Activated CD4-positive, alpha-beta T cell treated with anti-CD3 and anti-CD28 coated beads, Interleukin-10, Interleukin-2, amounts not matched to agents 100 ng/mL and 50 ng/mL, durations not matched to agents 16 hours and 8 hours (primary cell): ENCODE measurements at places on chromosomes 1 and 21.
A peak's percentile ranks its signal among the peaks of the same experiment; 100 is the strongest.

- no peak for DNase-seq
These were observed 19.5 kb downstream of the ZNF695 start for GRCh38 chr1:246988316-246988715.

DNA sequence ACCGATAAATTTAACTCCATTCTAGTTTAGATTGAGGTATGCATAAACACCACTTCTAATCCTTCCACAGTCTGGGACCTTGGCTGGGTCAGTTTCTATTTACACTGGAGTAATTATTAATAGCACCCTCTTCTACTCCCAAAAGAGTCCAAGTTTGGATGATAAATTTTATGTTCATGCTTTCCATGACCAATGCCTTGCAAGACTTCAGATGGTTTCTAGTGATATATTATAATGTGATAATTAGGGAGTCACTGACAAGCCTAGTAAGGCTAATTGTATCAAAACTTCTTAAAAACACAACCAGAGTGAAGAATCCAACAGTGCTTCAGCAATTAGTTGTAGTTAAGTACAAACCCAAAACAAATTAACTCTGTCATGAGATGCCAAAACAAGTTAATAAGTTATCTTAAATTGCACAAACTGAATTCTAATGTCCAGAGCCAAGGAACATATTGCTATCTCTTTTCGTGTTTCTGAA, 489.6 kb downstream of the TTLL7 start:
- DNase-seq, result no peak

DNA sequence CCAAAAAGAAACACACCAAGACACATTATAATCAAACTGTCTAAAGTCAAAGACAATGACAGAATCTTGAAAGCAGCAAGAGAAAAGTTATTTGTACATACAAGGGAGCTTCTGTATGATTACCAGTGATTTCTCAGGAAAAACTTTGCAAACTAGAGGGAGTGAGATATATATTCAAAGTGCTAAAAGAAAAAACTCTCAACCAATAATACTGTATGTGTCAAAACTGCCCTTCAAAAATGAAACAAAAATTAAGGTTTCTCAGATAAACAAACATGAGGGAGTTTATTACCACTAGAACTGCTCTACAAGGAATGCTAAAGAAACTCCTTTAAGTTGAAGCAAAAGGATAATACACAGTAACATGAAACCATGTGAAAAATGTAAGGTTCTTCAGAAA, 79.4 kb downstream of the LBR start:
- DNase-seq, result no peak

DNA sequence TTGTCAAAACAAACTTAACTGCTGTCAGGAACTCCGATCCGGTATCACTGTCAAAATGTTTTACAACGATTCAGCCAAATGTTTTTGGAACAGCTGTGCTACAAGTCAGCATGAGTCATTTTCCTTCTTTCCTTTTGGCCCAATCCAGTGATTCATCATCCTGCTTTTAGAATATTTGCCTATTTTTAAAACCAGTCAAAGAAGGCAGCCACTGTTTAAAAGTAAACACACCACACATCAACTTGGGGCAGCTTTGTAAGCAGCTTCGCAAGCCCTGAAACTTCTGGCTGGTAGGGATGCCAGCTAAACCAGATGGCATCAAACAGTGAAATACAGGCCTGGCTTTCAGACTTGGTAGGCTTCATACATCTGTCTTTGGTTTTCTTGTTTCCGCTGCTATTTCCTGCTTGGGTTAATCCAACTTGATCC, 14.9 kb downstream of the MAP3K7CL start:
- peak; percentile 29 for DNase-seq

DNA sequence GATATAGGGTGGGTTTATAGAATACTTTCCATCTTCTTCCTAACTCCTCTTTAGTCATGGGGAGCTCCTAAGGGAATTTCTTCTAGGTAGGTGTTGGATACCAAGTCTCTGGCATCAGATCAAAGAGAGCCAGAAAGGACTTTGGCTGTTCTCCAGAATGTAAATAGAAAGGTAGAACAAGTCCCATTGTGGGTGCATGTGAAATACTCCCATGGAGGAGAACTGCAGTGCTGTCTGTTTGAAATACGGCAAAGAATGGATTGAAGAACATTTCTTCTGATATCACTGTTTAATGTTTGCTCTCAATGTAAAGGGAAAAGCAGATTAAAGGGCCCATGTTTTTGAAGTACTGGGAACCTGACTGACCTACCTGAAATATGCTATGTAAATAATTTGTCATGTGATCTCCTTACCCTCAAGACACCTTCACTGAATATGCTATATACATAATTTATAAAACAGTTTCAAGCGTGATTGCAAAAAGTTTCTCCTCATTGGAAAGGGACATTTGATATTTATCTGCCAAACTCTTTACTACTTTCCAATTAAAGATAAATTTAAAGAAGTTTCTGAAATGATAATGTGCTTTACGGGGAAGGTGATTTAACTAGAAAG, 65.9 kb downstream of the LAMC1 start:
- DNase-seq, result no peak

DNA sequence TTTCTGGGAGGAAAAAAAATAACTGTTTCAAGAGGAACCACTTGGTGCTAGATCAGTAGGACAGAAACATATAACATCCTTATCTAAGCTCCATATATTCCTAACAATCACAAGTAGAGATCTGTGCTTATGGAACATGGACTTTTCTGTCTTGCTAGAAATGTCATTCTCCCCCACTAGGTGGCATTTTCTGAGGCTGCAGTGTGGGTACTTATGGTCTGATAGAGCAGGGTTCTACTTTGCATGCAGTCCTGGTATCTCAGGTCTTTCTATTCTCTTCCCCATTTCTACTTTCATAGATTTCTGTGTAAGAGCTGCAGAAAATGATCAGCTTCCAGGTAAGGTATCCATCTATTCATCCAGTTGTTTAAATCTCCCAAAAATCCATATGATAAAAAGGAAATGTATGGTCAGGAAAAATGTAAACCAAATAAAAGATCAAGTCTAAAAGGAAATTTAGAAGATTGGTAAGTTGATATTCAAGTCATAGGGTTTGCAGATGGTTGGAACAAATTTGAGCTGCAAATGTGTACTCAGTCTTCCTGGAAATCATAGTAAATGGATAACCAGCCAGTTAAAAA, 1.5 kb downstream of the ZNF684 start:
- peak; percentile 55 for DNase-seq

DNA sequence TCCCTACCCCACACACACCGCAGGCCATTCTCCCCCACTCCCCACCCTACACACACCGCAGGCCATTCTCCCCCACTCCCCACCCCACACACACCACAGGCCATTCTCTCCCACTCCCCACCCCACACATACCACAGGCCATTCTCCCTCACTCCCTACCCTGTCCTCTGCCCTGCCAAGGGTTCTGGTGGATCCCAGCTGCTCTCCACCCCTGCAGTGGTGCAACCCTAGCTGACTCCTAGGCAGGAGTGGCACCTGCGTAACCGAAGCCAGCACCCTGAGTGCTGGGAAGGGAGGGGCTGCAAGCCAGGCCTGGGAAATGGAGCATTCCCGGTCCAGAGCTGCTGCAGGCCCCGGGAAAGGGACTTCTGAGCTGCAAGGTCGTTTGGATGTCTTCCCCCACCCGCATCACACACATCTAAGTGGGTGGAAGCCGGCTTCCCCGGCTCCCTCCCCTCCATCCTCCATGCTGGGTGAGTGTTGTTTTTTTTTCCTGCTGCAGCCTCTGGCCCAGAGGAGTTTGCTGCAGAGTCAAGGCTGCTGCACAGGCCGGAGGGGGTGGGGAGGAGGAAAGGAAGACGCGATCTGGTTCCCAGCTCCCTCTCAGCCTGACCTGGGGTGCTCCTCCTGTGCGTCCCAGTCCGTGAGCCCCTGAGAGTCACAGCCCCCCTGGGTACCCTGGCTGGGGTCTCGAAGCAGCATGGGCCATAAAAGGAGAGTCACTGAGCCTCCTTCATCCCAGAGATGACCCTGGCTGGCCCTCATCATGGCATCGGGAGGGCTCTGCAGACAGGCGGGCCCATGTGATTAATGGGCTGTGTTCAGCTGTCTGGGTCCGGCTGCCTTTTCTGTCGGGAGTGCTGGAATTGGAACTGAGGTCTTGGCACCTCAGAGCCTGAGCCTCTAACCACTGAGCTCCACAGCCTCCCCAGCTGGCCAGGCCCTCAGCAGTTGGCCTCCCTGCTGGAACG, 16.1 kb downstream of the H6PD start:
- DNase-seq, result no peak

GRCh38 chr21:37939251-37939650, 23.0 kb upstream of the KCNJ6 start:
- DNase-seq, result no peak

DNA sequence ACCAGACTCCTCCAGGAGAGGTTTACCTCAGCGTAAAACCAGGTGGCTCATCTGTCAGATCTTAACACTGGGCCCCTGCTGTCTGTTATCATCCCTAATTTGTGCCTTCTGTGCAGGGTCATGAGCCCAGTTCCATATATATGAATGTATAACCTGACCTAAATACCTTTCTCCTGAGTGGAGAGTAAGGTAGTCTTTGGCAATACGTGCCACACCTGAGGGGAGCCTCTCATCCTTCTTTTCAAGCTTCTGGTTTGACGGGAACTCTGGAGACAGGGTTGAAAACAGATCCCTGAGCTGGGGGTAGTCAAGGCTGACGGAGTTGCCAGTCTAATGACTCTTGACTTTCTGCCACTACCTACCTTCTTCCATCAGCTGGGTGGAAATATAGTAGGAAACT, 4.1 kb downstream of the SFT2D2 start:
- no peak for DNase-seq

DNA sequence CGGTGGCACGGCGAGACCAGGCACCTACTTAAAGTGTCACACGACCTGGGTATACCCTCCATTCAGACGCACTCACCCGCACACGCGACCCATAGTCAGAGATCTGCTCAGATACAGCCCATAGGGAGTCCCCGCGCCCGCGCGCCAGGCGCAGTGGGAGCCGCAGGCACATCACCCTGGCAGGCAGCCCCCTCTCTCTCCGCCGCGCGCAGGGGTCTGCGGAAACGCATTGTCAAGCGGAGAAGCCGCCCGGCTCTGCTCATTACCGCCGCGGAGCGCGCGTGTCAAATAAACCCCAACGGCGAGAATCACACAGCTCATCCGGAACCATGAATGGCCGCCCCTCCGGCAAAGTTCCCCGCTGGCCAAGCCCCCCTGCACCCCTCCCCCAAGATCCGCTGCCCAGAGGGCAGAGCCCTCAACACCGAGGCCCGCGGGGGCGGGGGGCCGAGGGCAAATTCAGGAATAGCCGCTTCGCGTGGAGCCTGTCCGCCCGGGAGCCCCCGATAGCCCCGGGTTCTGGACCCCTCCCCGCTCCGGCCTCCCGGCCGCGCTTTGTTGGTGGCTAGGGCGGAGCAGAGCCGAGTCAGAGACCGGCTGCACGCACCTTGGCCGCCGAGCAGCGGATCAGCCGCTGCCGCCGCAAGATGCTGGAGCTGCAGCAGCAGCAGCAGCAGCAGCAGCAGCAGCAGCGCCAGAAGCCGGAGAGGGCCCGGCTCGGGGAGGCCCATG, 522 bp downstream of the LRP8 start:
- DNase-seq, result peak; percentile 56

GRCh38 chr1:29621826-29622435, 385.6 kb downstream of the PTPRU start:
- DNase-seq, result no peak

DNA sequence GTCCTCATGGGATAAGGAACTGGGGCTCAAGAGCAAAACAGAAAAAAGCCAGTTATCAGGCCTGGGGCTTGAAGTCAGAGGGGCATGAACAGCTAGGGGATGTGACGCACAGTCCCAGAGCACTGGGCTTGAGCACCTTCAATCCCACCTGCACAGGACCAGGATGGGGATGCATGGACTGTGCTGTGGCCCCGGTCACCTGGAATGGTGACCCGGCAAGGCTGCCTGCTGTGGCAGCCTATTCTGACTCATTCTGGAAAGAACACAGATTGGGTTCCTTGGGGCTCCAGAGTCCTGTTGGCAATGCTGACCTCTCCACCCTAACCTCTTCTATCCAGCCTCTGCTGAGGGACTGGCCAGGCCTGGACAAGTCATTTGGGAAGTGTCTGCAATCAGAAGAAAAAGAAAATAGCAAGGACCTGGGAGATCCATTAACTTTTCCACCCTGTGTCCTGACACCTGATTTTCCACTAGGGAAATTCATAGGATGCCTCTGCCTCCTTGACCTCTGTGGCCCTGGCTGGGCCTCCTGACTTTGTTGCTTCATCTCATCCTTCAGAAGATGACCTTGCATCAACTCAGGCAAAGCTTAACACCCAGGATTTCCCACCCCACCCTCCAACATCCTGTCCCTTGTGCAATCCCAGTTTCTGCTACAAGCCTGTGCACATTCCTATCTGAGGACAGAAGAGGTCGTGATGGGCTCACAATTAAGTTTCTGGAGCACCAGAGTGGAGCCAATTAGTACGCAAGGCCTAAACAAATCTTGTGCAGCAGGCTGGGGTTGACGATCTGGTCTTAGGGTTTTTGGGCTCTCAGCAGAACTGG, 17.9 kb upstream of the FMOD start:
- DNase-seq, result no peak

GRCh38 chr1:181036107-181036836, 2.5 kb downstream of the MR1 start:
- no peak for DNase-seq

- DNase-seq, result no peak
These were observed 179.2 kb downstream of the PATJ start for GRCh38 chr1:61921435-61921834.

- no peak for DNase-seq
These were observed 30.5 kb upstream of the RC3H1 start for GRCh38 chr1:174052621-174053020.
